ENCODE measurements at places on chromosomes 3 and 15. TPM values are rescaled to one million over a fixed set of nuclear protein-coding genes. Genes with fewer than 3 reads are reported as not detected.

DNA sequence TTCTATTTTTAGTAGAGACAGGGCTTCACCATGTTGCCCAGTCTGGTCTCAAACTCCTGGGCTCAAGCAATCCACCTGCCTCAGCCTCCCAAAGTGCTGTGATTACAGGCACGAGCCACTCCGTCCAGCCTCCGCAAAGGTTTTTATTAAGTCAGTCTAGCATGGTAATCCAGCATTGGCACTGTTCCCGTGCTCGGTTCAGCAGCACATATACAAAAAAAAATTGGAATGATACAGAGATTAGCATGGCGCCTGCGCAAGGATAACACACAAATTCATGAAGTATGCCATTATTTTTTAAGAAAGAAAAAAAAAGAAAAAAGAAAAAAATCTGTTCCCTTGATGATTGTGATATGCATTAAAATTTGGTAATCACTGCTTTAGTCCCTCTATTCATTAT is 8.5 kb downstream of the CKMT1A start:
- DNase-seq, result no peak

The TTC14 gene
- polyA plus RNA-seq, result 48.6 TPM

DNA sequence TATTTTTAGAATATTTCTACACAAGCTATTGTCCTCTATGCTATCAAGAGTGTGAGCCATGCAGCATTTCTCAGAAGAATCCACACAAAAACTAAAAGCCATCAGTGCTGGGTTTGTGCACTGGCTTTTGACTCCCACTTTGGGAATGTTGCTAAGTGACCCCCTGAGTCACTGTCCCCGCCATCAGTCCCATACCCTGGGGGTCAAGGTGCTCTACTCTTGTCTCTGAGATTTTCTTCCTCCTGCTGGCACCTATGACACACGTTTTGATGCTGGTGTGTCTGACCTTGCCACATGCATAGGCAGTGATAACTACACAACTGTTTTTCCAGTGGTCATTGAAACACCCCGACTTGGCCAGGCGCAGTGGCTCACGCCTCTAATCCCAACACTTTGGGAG is 19.8 kb downstream of the CMTM7 start:
- no peak for DNase-seq

The PLCB2 gene
- polyA plus RNA-seq, result 0.32 TPM

DNA sequence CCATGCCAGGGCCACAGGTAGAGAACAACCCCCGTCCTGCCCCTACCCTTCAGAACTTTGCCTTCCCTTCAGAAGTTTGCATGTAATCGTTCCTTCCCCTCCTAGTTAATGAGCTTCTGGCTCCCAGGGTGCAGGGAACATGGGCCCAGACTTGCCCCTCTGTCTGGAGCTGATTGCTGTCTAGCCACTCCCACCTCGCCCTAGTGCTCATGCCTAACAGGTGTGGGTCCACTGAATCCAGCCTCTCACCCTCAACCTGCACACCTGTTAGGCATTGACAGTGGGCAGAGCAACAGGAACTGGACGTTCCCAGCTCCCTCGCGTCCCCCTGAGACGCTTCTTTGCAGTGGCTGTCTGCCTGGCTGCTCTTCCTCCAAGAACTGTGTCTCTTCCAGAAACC is 40.3 kb downstream of the WNT5A start:
- DNase-seq, result no peak

The FETUB gene
- not detected for polyA plus RNA-seq

The BCL2A1 gene
- polyA plus RNA-seq, result 2.7 TPM

- DNase-seq, result no peak
Measured at GRCh38 chr3:128397484-128397883, 69.2 kb downstream of the DNAJB8 start.

DNA sequence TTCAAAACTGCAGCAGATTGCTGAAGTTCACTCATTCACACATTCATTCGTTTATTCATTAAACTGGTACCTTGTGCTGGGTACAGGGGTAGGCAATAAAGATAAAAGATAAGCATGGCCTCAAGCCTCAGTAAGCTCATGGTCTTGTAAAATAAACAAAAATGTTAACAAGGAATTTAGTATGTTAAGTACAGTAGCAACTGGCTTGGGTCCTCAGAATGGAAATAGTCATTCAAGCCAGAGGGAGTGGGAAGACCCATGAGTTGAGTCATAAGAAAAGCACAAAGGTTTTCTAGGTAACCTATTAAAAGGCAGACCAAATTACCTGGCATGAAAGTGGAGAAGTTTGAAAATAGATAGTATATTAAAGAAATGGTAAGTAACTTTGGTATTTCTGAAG is 163.3 kb downstream of the CDIN1 start:
- no peak for DNase-seq

The PIK3CA gene
- 21.4 TPM for polyA plus RNA-seq

The ZNF660 gene
- polyA plus RNA-seq, result 2.8 TPM

Data from AG04450 (cell line).